ENCODE measurements at places on chromosomes 5 and 9.

DNA sequence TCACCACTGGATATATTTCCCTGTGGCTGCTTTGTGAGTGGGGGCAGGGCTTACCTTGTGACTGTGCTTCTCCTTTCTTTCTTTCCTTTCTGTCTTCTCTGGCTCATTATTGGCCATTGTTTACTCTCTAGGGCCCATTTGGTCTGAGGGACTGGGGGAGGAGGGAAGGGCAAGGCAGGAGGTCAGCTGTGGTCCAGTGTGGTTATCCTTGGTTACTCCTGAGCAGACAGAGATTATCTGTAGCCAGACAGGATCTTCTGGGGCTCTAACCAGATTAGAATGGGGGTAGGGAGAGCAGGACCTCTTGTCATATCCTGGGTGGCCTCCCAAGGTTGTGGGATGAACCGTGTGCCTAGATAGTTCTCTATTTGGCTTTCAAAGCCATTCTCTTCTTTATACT is 71.2 kb downstream of the ANKRD55 start:
- DNase-seq: no peak

GRCh38 chr5:148998174-148998797 is 64.6 kb downstream of the SH3TC2 start:
- peak; percentile 20 for DNase-seq

DNA sequence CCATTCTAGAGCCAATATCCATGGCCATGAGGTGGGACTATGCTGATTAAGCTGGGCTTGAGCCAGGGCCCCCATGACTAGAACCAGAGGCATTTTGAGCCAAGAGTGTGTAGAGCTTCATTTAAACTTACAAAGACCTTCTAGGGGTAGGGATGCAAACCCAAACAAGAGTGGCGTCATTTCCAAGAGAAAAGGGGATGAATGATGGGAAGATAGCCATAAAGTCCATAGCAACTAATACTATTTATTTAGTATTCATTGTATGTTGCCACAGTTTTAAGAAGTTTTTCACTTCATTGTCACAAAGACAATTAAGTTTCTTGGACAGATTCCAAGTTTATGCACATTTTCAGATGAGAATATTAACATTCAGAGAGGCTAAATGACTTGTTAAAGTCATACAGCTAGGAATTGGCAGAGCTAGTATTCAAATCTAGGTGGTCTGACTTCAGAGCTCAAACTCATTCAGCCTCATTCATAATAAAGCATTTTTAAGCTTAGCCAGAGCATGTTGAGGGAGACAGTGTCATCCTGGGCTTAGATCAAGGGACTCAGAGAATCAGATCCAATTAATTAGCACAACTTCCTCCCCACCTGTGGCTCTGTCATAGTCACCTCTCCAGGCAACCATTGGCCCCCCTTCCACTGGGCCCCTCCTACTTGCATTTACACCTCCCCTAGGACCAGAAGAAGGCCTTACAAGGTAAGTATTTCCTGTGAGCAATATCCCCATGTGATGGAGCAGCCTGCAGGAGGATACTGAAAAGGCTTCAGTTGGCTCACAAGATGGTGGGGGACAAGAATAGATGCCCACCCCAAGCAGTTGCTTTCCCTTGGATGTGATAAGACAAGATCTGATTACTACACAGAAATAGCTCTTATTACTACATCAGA is 95.0 kb upstream of the PCSK1 start:
- DNase-seq: no peak

DNA sequence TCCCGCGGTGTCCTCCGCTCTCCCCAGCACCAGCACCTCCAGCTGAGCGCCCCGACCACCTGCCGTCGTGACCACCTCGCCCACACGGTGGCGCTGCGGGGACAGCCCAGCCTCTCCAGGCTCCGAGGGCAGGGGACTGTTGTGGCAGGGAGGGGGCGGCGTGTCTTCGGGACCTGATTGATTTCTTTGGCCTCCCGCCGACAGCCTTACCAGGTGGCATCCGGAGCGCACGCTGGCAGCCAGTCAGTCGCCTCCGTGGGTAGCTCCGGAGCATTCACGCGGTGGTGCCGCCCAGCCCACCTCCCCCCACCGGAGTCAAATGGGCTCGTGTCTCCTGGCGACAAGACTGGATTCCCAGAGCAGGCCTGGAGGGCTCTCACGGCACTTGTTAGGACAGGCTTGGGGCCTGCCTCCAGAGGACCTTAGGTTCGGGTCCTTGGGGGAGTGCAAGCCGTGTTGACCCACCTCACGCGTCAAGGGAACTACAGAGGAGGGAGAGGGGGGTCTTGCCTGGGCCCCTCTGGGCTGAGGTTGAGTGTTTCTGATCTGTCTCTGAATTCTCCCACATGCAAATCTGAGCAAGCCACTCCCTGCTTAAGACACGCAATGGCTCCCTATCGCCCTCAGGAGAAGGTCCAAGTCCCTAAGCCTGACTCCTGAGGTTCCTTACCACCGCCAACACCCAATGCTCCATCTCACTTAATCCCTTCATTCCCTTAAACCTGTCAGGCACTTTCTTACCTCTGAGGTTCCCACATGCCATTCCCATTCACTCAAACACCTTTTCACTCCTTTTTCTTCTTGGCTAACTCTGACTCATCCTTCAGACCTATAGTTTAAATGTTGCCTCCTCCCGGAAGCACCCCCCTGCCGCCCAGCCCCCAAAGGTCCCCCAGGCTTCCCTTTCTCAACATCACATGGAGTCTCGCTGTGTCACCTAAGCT is 51.2 kb upstream of the GGTA1 start:
- peak; percentile 66 for DNase-seq

DNA sequence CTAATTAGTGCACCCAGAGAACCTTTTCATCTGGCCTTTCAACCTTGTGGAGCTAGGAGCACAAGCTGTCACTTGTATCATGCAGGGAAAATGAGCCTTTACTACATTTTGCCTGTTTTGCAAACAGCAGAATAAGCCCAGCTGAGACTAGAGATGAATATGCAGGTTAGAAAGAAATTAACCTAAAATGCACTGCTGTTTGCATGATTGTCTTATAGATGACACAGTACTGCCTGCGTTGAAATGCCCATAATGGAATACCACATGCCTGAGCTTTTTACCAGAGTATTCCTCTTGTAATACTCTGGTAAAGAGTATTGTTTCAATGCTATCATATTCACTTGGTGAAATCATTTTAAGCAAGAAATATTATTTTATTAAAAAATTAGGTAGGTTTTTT is 90.7 kb downstream of the SNX24 start:
- no peak for DNase-seq
